Daoy (cell line): ENCODE measurements at places on chromosomes 16 and 17.
A peak's percentile ranks its signal among the peaks of the same experiment; 100 is the strongest.

- peak; percentile 53 for DNase-seq
Observed at GRCh38 chr17:45388604-45389325, 43.9 kb downstream of the ARHGAP27 start.

- DNase-seq = peak; percentile 84
Observed at GRCh38 chr16:12158428-12158827, 181.9 kb downstream of the SNX29 start.

DNA sequence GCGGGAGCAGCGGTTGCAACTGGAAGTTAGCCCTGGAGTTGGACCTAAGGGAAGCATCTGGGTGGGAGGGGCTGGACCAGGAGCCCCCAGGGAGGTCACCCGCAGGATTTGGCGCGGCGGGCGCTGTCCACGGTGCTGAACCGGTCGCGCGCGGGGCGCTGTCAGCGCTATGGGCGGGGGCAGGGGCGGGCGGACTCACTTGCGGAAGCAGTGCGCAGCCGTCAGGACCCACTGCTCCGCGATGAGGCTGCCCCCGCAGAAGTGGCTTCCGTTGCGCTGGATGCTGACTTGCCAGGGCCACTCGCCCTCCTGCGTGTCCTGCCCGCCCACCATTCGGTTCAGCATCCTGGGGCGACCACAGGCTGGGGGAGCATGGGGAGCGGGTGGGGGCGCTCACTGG lies 4.5 kb downstream of the PRSS27 start:
- DNase-seq = peak; percentile 47

DNA sequence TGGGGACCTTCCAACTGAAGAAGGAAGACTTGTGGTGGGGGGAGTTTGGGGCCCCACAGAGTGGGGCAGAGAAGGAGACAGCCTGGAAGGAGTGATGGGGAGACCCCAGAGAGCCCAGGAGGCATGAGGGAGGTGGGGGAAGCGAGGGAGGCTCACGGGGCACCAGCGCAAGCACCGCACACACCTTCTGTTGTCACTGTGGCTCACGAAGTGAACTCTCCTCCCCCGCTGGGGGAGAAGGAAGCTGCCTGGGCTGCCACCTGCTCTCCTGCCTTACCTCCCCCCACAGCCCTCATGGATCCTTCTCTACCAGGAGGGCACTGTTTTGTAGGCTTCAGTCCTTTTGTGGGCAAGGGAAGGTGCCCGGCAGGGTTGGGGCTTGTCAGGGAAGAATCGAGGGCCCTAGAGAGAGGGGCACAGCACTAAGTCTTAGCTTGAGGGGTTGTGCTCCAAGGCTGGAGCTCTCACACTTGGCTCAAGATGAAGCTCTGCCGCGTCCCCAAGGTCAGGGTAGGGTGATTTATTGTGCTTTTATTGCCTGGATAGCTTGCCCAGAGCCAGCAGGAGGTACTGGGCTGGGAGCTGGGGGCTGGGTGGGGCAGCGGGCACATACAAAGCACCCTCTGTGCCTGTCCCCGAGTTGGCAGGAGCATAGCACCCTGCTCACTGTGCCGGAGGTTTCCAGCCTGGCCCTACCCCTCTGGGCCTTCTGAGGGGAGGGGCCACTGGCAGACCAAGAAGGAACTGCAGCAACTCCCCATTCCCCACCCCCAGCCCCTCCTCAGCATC lies 4.6 kb upstream of the STARD3 start:
- DNase-seq = no peak

DNA sequence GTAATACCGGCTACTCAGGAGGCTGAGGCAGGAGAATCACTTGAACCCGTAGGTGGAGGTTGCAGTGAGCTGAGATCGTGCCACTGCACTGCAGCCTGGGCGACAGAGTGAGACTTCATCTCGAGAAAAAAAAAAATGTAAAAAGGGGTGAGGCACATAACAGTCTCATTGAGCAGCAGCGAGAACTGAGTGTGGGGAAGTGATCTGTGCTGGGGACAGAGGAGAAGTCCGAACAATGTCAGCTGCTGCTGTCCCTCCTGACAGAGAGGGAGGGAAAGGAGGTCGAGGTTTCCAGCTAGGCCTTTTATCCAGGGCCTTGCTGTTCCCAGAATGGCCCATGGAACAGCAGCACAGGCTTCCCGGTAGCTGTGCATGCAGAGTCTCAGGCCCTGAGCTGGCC lies 14.0 kb downstream of the C16orf74 start:
- no peak for DNase-seq

GRCh38 chr17:63333869-63334268 lies 112.2 kb downstream of the CYB561 start:
- DNase-seq = no peak

DNA sequence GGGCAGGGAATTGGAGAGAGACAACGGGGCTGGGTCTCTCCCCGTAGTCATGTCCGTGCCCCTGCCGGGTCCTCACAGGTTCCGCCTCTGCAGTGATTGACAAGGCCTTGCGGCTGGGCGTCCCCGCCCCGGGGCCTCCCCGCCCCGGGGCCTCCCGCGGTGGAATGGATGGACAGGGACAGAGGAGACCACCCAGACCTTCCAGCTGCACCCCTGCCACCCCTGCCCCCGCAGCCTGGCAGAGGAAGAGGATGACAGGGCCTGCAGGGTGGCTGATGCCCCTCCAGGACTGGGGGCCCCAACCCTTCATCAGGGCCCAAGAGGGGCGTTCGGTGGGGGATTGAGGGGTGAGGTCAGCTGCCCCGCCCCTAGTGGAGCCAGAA lies 216.4 kb upstream of the CIBAR2 start:
- peak; percentile 51 for DNase-seq

- DNase-seq = peak; percentile 52
Observed at GRCh38 chr17:81665205-81666091, 957 bp downstream of the OXLD1 start.

DNA sequence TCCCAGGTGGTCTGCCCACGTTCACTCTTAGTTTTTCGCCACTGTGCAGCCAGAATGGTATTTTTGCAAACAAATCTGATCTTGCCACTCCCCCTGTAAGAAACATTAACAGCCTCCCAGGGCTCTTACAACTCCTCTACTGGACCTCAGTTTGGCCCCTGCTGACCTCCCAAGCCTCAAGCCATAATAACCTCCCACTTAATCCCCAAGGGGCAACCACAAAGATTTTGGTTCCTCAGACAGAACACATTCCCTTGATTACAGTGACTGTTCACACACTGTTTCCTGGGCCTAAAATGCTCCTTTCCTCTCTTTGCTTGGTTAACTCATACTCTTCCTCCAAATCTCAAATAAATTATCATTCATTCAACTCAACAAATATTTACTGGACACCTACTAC lies 21.5 kb upstream of the CD300E start:
- DNase-seq = no peak

DNA sequence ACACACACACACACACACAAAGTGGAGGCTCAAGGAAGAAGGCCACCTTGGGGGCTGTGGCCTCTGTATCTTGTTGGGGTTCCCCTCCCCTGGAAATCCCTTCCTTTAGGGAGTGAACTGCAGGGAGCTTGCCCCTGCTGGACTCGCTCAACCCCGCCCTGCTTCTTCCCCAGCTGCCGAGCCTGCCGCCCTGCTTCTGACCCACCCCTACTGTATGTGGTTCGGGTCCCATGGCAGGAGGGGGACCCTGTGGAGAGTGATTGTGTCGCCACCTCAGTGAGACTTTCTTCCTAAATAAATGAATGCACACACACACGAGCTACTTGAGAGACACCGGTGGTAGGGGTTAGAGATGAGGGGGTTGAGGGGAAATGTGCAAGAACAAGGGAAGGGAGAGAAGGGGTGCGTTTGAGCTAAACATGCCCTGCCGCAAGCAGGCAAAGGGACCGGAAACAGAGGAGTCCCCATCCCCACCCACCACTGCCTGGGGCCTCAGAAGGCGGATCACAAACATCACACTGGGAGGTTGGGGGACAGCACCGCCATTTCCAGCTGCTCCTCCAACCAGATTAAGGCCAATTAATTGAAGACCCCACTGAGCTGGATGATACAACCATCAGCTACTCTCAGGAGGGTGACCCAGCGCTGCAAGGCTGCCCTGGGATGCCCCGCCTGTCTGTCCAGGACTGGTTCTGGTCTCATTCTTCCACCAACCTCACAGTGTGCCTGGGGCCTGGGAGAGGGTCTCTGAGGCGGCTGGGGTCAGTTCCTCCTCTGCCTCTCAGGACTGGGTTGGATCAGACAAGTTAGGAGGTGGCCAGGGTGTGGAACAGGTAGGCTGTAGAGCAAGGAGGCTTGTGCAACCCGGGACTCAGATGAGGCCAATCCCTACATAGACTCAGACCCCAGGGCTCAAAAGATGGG lies 98.9 kb downstream of the SDK2 start:
- DNase-seq = no peak

GRCh38 chr16:3643095-3643730 lies 11.3 kb upstream of the DNASE1 start:
- no peak for DNase-seq

DNA sequence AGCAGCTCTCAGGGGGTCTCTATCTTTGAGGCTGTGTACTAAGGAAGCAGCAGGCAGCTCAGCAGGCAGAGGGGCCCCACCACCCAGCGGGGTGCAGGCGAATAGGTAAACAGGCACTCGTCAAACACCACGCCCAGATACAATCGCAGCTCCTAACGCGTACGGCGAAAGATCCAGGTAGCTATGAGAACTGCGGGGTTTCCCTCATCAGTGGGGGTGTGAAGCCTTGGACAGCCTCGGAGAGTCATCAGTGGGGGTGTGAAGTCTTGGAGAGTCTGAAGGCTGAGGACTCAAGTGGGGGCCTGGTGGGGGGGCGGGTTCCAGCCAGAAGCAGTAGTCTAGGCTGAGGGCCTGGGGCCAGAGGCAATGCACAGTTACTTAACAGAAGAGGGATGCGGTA lies 69.0 kb downstream of the RTN4RL1 start:
- DNase-seq = no peak

DNA sequence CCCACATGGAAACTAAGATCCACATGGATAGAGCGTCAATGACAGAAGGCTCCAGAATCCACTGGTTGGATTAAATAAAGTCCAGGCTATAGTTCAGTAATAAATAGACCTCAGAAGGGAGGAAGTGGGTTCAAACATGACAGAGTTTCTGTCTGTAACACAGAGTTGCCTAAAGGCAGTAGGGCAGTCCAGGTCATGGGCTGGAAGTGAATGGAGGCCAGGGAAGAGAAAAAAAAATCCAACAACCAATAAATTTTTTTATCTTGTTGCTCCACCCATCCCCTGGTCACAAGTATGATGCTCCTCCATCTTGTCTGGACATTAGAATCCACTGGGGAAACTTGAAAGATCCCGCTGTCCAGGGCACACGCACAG lies 92.4 kb downstream of the RGS9 start:
- DNase-seq = no peak

GRCh38 chr17:81245665-81246342 lies 6.7 kb downstream of the NDUFAF8 start:
- no peak for DNase-seq

DNA sequence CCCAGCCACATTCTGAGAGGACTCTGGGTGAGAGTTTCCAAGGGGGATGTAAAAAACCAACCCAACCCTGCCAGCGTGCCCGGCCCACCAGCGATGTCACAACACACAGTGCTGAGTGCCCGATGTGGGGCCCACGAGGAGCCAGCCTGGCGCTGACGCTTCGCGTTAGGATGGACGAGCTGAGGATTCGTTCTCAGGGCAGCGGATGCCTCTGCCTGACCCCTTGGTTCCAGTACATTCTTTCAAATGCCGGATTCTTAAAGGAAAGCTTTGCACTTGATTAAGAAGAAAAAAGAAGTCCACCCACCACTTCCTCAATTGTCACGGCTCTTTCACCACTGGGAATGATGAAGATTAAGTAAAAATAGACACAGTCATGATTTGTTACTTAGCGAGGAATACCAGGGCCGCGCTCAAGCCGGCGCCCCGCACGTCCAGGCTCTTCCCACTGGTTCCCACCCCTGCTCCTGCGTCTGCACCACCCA lies 79.4 kb downstream of the IRF8 start:
- DNase-seq = no peak

GRCh38 chr17:57949649-57950048 lies 5.6 kb downstream of the CUEDC1 start:
- DNase-seq = no peak

DNA sequence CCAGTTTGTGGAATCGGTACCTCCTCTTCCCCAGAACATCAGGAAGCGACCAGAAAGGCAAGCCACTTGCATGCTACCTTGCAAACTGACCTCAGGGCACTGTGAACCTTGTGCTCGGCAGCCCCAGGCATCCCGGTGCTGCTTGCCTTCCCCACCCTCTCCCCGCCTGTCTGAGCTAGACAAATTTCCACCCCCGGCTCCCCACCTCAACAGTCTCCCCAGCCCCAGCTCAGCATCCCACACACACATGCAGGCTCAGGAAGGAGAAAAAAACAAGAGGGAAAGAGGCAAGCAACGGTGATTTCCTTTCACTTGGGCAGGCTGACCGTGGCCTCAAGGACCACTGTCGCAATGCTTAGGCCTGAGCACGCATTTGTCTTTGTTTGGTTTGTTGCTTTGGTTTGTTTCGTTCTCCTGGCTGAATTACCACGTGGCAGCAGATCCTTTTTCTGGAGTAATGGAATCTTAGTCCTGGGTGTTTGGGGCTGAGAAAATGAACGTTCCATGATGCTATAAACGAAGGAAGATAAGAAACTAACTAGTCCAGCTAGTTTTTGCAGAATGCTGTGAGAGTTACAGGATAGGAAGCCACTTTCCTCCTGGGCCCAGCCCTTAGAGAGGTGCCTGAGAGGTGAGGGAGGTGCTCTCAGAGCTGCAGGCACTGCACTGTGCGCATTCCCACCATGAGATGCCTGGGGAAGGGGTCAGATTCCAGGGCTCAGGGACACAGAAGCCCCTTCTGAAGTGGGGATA lies 27.9 kb downstream of the SDK2 start:
- no peak for DNase-seq

DNA sequence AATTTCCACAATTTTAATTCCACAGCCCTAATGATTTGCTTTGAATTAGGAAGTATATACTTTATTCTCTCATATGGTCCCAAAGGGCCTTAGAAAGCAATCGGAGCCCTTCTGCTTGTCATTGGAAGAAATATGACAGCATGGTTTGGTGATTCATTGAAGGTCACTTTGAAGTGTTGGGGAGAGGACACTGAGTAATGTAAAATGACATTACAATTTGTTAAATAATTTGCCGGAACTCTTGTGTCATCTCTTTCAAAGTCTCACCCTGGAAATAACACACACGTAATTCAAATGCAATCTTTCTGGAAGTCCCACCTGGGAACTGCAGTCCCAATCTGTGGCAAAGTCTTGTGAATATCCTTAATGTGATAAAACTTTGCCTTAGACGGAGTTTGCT lies 59.8 kb downstream of the BMERB1 start:
- DNase-seq = peak; percentile 62

DNA sequence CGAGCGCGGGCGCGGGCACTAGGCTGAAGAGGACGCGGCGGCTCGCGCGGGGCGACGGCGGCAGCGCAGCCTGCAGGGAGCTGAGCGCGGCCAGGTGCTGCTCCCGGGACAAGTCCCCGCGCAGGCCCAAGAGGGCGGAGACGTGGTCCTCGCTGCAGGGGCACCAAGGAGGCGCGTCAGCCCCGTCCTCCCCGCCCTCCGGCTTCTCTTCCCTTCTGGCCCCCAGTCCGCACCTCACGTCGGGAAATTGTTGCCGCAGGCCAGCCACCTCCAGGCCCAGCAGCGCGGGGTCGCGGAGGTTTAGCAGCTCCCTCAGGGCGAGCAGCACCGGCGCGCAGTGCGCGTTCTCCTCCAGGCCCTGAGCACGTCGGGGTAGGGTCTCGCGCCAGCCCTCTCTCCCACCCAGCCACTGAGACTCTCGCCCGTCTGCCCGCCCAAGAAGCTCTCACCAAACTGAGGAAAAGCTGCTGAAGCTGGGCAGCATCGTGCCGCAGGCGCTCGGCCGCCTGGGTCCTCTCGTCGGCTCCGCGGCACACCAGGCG lies 761 bp upstream of the MATCAP1 start:
- peak; percentile 41 for DNase-seq

GRCh38 chr16:70801611-70802010 lies 653 bp upstream of the VAC14 start:
- no peak for DNase-seq

- DNase-seq = no peak
Observed at GRCh38 chr16:30533748-30534367, 800 bp downstream of the ZNF747 start.
